Astrocyte of the hippocampus (primary cell): ENCODE measurements at places on chromosomes 4 and X.

DNA sequence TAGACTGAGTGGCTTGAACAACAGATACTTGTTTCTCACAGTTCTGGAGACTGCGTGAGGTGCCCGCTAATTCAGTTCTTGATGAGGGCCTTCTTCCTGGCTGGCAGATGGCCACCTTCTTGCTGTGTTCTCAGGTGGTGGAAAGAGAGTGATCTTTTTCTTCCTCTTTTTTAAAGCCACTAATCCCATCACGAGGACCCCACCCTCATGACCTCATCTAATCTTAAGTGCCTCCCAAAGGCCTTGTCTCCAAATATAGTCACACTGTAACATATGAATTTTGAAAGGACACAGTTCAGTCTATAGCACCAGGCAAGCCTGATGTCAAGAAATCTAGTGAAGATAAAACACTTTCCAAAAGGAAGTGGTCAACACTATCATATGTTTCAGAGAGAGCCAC, 12.4 kb downstream of the VAMP7 start:
- no peak for DNase-seq

- no peak for DNase-seq
Observed at GRCh38 chrX:111854556-111855490, 21.2 kb upstream of the TRPC5OS start.

- no peak for DNase-seq
Observed at GRCh38 chr4:67531379-67531962, 13.8 kb downstream of the CENPC start.

- peak; percentile 22 for DNase-seq
Observed at GRCh38 chrX:154815274-154815818, 10.1 kb upstream of the MPP1 start.

DNA sequence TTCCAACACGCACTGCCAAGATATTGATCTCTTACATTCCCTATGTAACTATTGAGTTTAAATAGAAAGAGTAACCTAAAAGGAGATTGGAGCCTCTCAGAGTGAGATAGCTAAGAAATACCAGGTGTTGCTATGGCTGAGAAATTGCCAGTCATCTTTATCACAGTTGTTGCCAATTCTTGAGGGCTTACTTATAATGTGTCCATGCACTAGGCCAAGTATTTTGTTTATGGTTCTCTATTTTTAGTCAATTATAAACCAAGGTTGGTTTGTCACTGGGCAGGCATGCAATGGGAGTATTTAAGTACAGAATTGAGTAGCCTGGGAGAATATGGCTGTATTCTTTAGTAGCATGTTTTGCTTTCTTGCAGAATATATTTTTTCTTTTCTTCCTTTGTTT, 201.6 kb downstream of the TEX13A start:
- DNase-seq, result no peak
